ENCODE measurements at places on chromosomes 5 and 9. TPM values are rescaled to one million over a fixed set of nuclear protein-coding genes. Genes with fewer than 3 reads are reported as not detected.

The BAG1 gene
- 90.9 TPM for total RNA-seq

The WDR31 gene
- 2.4 TPM for total RNA-seq

The DEPDC1B gene
- 23.6 TPM for total RNA-seq

The PAEP gene
- total RNA-seq, result not detected

The FOXD4L6 gene
- total RNA-seq, result not detected

Data from activated naive CD8-positive, alpha-beta T cell treated with anti-CD3 and anti-CD28 coated beads for 36 hours (primary cell).